Muscle of arm (tissue), 14 donors: ENCODE measurements at places on chromosomes 3 and 15. TPM values are rescaled to one million over a fixed set of nuclear protein-coding genes. Genes with fewer than 3 reads are reported as not detected.
A peak's percentile ranks its signal among the peaks of the same experiment; 100 is the strongest.

DNA sequence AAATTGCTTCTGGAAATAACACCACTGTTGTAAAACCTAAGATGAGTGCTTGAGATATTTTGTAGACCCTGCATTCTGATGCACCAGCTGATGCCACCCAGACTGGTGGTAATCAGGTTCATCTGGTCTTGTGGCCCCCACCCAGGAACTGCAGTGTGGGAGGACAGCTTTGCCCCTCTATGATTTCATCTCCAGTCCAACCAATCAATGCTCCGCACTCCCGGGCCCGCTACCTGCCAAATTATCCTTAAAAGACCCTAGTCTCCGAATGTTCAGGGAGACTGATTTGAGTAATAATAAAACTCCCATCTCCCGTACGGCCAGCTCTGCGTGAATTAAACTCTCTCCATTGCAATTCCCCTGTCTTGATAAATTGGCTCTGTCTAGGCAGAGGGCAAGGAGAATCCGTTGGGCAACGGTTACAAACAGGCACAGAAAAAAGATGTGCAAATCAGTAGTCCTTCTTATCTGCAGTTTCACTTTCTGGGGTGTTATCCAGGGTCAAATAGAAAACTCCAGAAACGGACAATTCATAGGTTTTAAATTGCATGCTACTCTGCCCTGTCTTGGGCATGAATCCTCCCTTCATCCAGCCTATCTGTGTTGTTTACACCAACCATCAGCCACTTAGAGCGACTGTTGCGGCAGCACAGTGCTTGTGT lies 29.2 kb upstream of the TRPM1 start:
- no peak for DNase-seq

DNA sequence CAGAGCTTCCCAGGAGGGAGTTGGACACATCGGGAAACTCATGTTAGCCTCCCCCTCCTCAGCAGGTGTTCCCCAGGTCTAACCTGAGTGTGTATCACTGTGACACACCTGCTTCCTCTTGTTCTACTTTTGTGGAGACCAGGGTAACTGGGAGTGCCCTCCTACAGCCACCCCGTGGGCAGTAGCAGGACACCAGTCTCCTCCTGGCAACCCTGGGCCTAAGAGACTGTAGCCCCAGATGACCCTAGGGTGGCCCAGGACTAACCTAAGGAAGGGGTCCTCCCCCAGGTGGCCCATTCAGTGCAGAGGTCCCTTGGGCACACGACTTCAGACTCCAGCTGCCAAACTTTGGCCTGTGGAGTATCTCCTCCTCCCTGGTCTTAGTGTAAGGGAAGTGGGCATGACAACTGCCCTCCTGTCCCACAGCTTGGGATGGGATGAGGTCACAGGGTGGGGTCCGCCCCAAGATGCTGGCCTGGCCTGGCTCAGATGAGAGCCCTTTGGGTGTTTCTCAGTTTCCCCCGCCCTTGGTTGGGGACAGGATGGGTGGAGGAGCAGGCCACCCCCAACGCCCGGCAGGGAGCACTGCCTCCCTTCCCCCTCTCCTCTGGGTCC lies 4.8 kb downstream of the CSK start:
- no peak for DNase-seq

DNA sequence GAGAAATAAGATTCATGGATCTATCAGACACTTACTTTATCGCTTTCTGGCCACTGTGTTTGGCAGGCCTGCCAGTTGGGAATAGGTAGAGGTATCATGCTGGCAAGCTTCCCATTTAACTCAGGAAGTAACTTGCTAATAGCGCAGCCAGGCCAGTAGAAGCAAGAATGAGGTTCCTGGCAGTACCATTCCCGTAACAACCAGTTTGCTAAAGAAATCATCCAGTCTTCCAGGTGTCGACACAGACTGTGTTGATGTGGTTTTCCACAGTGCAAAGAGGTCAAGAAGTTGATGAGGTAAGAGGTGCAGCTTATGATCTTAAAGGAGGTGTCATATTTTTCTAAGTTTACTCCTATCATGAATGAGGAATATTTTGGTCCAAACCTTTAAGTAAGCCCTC lies 46.2 kb downstream of the DPH6 start:
- DNase-seq, result no peak

DNA sequence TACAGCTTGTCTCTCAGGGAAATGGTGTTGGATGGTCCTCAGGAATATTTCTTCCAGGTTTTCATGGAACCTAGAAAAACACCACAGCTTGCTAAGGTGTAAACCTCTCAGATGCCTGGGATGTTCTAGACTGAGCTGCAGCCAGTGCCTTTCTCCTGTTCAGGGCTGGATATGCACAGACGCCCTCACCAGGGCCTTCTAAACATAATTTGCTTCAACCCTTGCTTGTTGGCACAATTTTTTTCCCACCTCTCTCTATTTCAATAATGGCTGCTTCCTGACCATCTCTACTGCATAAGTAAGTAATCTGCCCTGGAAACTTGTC lies 28.2 kb downstream of the SIAH2 start:
- DNase-seq, result no peak

DNA sequence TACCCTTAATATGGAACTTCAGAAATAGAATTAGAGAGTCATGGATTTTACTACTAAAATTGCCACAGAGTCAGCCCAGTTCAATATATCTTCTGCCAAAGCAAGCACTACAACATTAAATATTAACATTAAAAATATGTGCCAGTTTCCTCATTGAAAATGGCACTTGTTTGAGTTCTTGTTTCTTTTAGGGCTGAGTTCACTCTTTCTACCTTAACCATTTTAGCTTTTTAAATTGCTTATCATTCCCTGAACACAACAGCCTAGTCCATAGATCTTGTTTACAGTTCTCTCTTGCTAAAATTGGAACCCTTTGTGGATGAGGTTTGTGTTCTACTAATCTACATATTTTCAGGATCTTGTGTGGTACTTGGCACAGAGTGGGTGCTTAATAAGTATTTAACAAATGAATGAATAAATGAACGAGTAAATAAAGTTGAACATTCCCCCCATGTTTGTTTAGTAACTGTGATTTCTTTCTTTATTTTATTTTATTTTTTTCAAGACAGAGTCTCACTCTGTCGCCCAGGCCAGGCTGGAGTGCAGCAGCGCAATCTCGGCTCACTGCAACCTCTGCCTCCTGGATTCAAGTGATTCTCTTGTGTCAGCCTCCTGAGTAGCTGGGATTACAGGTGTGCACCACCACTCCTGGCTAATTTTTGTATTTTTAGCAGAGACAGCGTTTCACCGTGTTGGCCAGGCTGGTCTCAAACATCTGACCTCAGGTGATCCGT lies 46.0 kb upstream of the SLC7A14 start:
- DNase-seq, result no peak

DNA sequence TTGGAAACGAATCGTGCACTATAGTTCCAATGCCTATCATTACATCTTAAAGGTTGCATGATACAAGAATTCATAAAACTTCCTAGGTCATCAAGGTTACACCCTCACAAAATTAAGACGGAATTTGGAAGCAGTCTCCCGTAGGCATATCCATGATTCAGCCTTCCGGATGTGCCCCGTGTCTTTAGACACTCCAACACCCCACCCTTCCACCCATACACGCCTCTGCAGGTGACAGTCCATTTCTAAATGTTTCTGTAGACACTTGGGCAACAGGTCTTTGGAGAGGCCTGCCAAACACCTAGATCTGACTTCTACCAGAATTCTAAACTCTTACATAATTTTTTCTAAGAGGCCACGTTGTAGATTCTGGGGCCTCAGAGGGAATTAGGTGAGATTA lies 49.8 kb downstream of the LDHAL6B start:
- no peak for DNase-seq

GRCh38 chr3:128429751-128430150 lies 36.9 kb downstream of the DNAJB8 start:
- DNase-seq, result no peak

DNA sequence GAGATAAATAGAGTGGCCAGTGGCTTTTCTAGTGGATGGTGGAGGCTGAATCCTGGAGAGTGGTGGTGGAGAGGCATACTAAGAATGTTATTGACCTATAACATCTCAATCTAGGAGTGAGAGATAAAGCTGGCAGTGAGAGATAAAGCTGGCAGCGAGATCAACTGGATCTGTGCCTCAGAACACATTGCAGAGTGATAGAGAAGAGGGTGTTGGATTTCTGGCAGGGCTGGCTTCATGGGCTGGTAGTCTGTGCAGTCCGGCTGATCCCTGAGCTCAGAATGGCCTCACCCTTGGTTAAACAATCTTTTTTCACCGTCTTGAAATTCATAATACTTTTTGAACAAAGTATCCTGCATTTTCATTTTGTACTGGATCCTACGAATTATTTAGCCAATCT lies 221.2 kb downstream of the NLGN1 start:
- no peak for DNase-seq

- DNase-seq, result peak; percentile 48
These were observed 252.5 kb downstream of the THRB start for GRCh38 chr3:24242012-24242698.

DNA sequence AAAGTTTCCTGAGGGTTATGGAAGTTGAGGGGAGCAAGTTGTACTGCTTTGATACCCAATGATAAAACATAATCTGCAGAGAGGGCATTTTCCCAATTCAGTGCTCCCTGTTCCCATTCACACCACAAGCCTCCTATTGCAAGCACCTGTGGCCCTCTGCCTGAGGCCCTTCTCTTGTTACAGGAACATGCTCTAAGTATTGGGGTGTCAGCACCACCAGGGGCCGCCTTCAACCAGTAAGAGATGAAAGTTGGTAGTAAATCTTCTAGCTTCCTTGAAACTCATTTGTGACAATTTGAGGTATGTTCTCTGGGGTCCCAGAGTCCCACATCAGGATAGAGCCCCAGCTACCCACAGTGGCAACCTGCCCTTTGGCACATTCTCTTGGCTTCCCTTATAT lies 265.4 kb upstream of the ARHGEF26 start:
- DNase-seq, result no peak

DNA sequence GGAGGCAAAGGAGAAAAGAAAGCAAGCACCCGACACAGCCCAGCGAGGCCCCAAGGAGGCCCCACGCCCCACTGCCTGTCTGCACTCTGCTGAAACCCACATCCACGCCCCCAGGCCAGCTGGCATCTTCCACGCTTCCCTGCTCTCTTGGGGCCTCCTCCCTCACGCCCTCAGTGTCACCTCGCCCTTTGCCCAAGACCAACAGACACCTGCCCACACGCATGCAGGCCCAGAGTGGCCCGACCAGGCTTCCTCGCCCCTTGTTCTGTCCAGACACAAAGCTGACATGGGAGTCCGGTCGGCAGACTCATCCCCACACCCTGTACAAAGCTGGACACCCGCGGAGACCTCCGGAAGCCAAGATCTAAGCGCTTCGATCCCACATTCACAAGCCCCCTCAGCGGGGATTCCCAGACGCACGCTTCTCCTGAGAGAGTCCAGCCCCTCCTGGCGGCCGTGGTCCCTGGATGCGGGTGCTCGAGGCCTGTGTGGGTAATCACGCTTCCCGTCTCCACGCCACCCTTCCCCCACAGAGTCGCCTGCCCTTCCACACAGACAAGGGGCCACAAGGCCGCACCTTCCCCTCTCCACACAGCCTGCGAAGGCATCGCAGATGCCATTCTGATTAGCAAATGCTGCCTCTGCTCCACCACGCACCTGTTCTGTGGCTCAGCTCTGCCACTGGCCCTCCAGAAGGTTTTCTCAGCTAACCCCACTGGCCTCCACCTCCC lies 176.6 kb downstream of the XXYLT1 start:
- no peak for DNase-seq

DNA sequence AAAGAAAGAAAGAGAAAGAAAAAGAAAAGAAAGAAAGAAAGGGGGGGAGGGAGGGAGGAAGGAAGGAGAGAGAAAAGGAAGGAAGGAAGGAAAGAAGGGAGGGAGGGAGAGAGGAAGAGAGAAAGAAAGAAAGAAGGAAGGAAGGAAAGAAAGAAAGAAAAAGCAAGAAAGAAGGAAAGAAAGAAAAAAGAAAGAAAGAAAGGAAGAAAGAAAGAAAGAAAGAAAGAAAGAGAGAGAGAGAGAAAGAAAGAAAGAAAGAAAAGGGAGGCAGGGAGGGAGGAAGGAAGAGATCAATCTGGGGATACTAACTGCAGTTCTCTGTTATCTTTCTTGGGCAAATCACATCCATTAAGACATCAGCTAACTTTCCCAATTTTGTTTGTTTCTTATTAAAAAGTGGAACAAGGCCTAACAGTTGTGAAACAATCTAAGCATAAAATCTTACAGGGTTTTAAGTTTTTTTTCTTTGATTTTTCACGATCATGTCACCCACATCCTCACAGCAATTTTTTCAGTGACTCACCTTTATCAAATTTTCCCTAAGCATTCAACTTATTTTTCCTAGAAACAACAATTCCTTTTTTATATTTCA lies 36.8 kb downstream of the TBC1D2B start:
- no peak for DNase-seq

GRCh38 chr3:13189639-13190377 lies 116.6 kb upstream of the IQSEC1 start:
- no peak for DNase-seq

GRCh38 chr3:134419214-134419959 lies 45.1 kb upstream of the AMOTL2 start:
- no peak for DNase-seq

GRCh38 chr3:158773166-158773565 lies 28.7 kb upstream of the MFSD1 start:
- DNase-seq, result no peak

DNA sequence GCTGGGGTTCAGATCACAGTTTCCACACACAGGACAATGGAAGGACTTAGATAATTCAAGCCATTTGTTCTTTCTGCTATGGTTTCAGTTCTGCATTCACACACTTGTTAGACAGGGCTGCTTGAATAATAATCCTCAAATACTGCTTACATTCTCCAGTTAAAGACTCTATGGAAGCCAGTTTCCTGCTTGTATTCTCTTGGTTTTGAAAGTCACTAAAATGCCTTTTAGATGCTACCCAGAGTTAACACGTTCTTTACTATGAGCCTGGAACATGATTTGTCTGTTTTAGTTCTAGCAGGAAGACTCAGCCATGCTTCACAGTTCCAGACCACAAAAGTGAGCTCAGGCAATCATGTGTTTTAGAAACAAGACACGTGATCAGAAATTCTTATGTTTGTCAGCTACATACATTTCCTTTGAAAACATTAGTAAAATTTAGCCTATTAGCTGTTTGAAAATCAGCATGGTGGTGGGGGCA lies 152.4 kb downstream of the LEKR1 start:
- DNase-seq, result no peak

The SV2B gene
- polyA plus RNA-seq, result 3.4 TPM

The CHRFAM7A gene
- 0.89 TPM for polyA plus RNA-seq

The CFAP20DC gene
- polyA plus RNA-seq, result 0.97 TPM

The NEIL1 gene
- polyA plus RNA-seq, result 6.1 TPM

The ZNF621 gene
- polyA plus RNA-seq, result 20.3 TPM

The SEMA5B gene
- polyA plus RNA-seq, result 25.9 TPM

The FOXL2NB gene
- 0.08 TPM for polyA plus RNA-seq

The PPP1R14D gene
- polyA plus RNA-seq, result 0.33 TPM
